NCI-H1417 treated with DMSO at 0.1 percent for 48 hours (cell line): ENCODE measurements at places on chromosomes 5 and 9.

- DNase-seq = no peak
Observed at GRCh38 chr9:4620881-4621555, 41.1 kb upstream of the PLPP6 start.

DNA sequence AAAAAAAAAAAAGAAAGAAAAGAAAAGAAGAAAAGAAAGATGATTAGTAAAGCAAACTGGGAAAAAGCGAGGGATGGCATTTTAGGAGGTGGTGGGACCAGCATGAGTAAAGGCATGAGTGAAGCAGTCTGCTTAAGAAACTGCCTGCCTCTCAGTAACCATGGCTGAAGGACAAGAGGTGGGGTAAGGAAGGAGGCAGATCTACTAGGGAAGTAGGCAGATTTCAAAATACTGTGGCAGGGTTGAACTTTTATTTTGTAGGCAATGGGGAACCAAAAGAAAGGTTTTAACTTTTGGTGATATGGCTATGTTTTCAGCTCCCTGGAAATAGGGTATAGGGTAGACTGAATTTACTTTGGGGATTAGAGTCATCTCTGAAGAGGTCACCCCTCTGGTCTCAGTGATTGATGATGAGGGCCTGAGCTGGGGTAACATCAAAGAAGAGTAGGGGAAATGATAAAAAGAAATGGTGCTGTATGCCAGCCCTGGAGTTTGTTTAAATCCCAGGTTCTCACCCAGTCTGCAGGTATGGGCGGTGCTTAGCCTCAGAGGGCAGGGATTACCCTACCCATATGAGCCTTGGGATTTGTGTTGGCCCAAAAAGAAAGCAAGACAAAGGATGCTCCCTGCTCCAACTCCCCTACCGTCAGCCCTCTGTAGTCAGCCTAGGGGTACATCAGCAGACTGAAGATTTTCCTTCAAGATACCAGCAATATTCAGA lies 316.2 kb downstream of the CWC27 start:
- DNase-seq = no peak

DNA sequence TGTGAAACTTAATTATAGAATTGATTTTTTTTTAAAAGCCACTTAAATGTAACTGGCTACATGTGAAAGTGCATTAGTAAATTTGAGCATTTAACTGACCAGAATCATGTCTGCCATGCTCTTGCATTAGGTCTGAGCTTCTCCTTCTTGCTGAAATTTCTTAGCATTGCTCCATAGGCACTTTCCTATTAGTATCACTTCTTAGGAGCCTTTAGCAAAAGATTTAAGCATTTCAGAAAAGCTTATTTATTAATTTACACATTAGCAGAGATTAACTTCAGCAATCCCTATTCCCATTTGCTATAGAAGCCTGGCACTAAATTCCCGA lies 211.0 kb downstream of the SNX18 start:
- no peak for DNase-seq

- no peak for DNase-seq
Observed at GRCh38 chr9:132638240-132638639, 31.5 kb downstream of the DDX31 start.

- no peak for DNase-seq
Observed at GRCh38 chr9:128393970-128394369, 22.8 kb downstream of the URM1 start.

- DNase-seq = no peak
Observed at GRCh38 chr9:101247297-101247696, 137.5 kb downstream of the BAAT start.

- DNase-seq = no peak
Observed at GRCh38 chr9:89079391-89079790, 88.1 kb downstream of the S1PR3 start.

DNA sequence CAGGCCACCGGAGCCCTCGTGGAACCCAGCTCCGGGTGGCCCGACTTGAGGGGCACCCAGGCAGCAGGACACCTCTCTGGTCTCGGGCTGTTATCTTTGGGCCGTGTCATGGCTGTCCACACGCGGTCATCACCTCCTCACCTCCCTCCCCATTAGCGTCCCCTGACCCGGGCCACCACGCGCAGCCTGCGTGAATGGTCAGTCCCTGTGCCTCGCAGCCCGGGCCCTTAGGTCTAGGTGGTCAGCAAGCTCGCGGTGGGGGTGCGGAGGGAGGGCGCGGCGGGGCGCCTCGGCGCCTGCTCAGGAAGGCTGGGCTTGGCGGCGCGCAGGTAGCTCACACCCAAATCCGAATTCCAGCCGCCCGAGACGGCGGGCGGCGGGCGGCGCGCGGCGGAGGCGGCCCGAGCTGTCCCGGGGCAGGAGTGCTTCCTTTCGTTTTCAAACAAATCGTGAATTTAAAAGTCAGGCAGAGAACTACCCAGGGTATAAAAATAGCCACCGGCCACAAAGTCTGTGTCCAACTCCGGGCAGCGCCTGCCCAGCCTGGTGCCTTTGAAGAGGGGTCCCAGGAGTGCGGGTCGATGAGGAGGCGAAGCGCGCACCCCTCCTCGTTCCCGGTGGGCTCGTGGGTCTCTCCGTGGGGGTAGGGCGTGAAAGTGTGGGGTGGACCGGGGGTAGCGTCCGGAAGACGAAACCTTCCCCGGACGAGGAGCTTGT lies 1.0 kb upstream of the RXRA start:
- no peak for DNase-seq

DNA sequence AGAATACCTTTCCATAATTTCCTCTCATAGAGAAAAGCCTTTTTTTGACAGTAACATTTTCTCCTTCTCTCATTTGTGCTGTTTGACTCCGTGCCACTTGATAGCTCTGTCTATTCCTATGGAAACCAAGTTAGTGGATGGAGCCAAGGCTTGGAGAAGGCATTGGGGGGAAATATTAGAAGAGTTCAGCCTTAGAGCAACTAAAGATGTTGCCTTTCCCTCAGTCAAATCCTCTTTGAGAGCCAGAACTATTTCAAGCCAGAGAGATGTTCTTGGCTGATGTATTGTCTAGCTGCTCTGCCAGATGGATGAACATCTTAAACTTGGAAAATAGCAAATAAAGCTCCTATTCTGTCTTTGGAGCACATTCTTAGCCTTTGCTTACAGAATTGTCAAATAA lies 112.4 kb downstream of the INVS start:
- DNase-seq = no peak

GRCh38 chr9:93812410-93812668 lies 142.8 kb downstream of the BARX1 start:
- DNase-seq = no peak

DNA sequence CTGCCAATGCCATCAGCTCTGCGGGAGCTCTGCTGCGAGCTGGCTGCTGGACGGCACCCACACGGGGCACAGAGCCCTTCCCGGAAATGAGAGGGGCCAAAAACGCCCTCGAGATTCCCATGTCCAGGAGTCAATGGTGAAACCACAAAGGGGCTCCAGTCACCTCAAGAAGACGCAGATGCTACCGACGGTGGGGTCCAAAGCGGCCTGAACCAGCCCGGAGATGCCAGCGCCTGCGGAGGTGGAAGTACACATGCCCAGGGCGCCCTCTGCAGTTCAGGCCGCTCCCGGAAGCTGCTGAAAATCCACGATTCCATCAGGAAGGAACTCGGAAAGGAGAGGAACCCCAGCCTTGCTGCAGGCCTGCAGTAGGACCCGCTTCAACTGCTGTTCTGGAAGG lies 82.4 kb upstream of the SELENOP start:
- DNase-seq = no peak

DNA sequence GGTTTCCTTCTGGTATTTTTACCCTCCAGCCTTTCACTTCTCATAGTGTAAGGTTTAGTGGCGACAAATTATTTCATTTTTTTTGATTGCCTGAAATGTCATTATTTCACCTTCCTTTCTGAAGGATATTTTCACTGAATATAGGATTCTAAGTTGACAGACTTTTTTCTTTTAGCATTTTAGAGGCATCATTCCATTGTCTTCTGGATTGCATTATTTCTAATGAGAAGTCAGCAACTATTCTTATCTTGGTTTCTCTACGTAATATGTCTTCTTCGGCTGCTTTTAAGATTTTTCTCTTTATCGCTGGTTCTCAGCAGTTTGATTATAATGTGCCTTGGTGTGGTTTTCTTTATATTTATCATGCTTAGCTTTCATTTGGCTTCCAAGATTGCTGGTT lies 194.2 kb downstream of the GAPVD1 start:
- no peak for DNase-seq

DNA sequence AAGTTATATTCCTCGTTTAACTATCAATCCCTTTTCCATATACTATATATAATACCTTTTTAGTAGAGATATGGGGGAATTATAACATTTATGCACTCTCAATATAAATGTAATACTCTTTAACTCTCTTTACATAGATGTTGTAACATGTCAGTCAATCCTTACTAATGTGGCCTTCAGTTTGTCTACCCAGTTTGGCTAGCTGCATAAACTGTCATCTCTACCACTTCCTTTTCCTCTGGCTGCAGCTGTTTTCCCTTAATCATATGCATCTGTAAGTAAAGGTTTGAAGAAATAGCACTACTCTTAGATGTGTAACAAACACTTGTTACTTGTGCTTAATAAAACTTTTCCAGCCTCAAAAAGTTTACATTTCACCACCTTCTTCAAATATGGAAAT lies 13.4 kb downstream of the ABHD17B start:
- DNase-seq = no peak

GRCh38 chr5:172667786-172668593 lies 26.9 kb downstream of the NEURL1B start:
- DNase-seq = no peak
